ENCODE measurements at places on chromosomes 12 and 14.

GRCh38 chr14:78959674-78960264, 789.6 kb downstream of the NRXN3 start:
- DNase-seq = peak; percentile 10

DNA sequence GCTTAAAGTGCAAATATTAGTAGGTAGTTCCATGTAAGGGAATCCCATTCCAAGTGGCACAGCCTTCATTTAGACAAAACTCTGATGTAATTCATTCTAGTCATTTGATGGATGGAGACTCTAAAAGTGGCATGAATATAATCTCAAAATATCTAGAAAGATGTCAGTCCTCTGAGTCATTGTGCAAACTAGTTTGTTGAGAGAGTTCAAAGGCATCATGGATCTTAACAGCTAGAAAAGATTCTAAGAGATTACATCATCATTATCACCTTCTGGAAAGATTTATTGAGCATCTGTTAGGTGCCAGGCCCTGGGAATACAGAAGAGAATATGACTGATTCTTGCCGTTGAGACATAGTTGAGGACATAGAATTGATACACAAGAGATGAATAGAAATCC, 30.7 kb downstream of the CRADD start:
- no peak for DNase-seq

GRCh38 chr14:96038558-96038919, 623 bp upstream of the C14orf132 start:
- DNase-seq = no peak

GRCh38 chr14:75366963-75367362, 60.9 kb upstream of the JDP2 start:
- no peak for DNase-seq

GRCh38 chr12:16607906-16608775, 2.2 kb upstream of the LMO3 start:
- no peak for DNase-seq

- DNase-seq = no peak
Observed at GRCh38 chr14:82854901-82855300, 1321.2 kb upstream of the SEL1L start.

GRCh38 chr12:106871477-106871876, 84.2 kb upstream of the TMEM263 start:
- no peak for DNase-seq

DNA sequence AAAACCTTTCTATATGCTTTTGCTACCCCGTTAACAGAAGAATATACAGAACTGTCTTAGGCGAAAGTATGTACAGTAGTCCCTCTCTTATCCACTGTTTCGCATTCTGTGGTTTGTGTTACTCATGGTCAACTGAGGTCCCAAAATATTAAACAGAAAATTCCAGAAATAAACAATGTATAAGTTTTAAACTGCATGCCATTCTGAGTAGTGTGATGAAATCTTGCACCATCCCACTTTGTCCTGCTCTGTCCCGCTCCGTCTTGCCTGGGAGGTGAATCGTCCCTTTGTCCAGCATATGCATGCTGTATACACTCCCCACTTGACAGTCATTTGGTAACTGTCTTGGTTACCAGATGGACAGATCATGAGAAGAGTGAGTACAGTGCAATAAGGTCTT, 70.1 kb upstream of the STRN3 start:
- DNase-seq = no peak

- DNase-seq = peak; percentile 12
Observed at GRCh38 chr12:29519585-29520182, 22.2 kb upstream of the OVCH1 start.

DNA sequence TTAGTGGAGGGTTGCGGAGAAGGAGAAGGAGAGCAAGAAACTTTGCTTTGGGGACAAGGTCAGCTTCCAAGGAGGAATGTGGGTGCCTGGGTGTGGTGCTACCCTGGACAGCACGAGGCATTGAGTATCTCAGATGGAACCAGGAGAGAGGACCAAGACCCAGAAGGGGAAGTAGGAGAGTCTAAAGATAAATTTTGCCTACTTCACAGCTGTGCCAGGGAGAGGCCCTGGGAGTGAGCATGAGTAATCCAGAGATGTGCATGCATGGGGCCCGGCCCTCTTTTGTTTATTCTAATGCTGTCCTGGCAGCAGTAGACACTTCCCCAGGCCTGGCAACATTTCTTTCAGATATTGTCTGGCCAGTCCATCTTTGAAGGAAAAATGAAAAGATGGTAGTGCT, 49.5 kb upstream of the GNPNAT1 start:
- DNase-seq = no peak

- no peak for DNase-seq
Observed at GRCh38 chr14:76922584-76922983, 96.4 kb downstream of the LRRC74A start.

GRCh38 chr14:49240383-49240782, 345.8 kb downstream of the RPS29 start:
- DNase-seq = no peak

GRCh38 chr12:116677202-116677661, 60.6 kb downstream of the SPRING1 start:
- no peak for DNase-seq

- no peak for DNase-seq
Observed at GRCh38 chr12:5872745-5873144, 72.3 kb downstream of the ANO2 start.

DNA sequence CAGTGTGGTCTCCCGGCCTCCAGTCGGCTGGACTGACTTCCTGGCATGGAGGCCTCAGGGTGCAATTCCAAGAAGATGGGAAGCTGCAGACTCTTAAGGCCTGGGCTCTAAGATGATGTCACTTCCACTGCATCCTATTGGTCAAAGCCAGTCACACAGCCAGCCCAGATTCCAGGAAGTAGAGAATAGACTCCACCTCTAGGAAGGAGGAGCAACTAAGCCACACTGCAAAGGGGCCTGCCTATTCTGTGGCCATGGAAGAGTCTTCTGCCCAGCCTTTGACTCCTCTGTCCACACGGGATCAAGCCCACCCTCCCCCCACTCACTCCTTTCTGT, 103.9 kb upstream of the RFLNA start:
- DNase-seq = no peak

Measured in central memory CD4-positive, alpha-beta T cell (primary cell).